ENCODE measurements at places on chromosomes 7 and 10. TPM values are rescaled to one million over a fixed set of nuclear protein-coding genes. Genes with fewer than 3 reads are reported as not detected.

GRCh38 chr7:102472126-102473041, 6.3 kb downstream of the POLR2J start:
- peaks cover 5% of the 10 kb centered on the region for H3K4me1 ChIP-seq
- DNase-seq, result no peak
- H3K4me3 ChIP-seq, result no peak overlapping the region
- H3K36me3 ChIP-seq, result no peaks in the 10 kb centered on the region
- H3K27me3 ChIP-seq, result no peaks in the 10 kb centered on the region

- peaks cover 2% of the 10 kb centered on the region for H3K36me3 ChIP-seq
- H3K4me1 ChIP-seq, result peaks cover 44% of the 10 kb centered on the region
- peak overlapping the region; percentile 94 for H3K27ac ChIP-seq
- DNase-seq, result no peak
- no peaks in the 10 kb centered on the region for H3K27me3 ChIP-seq
Observed at GRCh38 chr10:33150889-33151288, 183.6 kb downstream of the NRP1 start.

- peak overlapping the region; percentile 29 for H3K27ac ChIP-seq
- no peaks in the 10 kb centered on the region for H3K27me3 ChIP-seq
- no peak for DNase-seq
- no peaks in the 10 kb centered on the region for H3K36me3 ChIP-seq
- H3K4me1 ChIP-seq, result peaks cover 55% of the 10 kb centered on the region
Observed at GRCh38 chr7:139753693-139754111, 24.1 kb downstream of the HIPK2 start.

GRCh38 chr7:141609576-141609975, 58.4 kb downstream of the AGK start:
- no peak for DNase-seq
- H3K36me3 ChIP-seq, result peaks cover 14% of the 10 kb centered on the region
- no peak overlapping the region for H3K27ac ChIP-seq
- H3K4me1 ChIP-seq, result no peaks in the 10 kb centered on the region
- H3K27me3 ChIP-seq, result no peaks in the 10 kb centered on the region

GRCh38 chr7:116211913-116212596, 1.7 kb downstream of the TES start:
- H3K36me3 ChIP-seq, result no peaks in the 10 kb centered on the region
- H3K4me3 ChIP-seq, result peak overlapping the region; percentile 93
- no peaks in the 10 kb centered on the region for H3K27me3 ChIP-seq
- DNase-seq, result no peak
- H3K27ac ChIP-seq, result peak overlapping the region; percentile 98

GRCh38 chr10:115851695-115852094, 421.3 kb downstream of the GFRA1 start:
- H3K36me3 ChIP-seq, result no peaks in the 10 kb centered on the region
- no peak overlapping the region for H3K4me3 ChIP-seq
- DNase-seq, result no peak
- no peaks in the 10 kb centered on the region for H3K27me3 ChIP-seq
- H3K4me1 ChIP-seq, result no peaks in the 10 kb centered on the region

GRCh38 chr7:55409482-55410225, 44.5 kb downstream of the LANCL2 start:
- no peaks in the 10 kb centered on the region for H3K27me3 ChIP-seq
- no peaks in the 10 kb centered on the region for H3K4me1 ChIP-seq
- no peak overlapping the region for H3K27ac ChIP-seq
- no peak overlapping the region for H3K4me3 ChIP-seq
- peaks cover 2% of the 10 kb centered on the region for H3K36me3 ChIP-seq

GRCh38 chr10:26829810-26830515, 30.8 kb downstream of the ABI1 start:
- H3K4me3 ChIP-seq, result no peak overlapping the region
- H3K27ac ChIP-seq, result no peak overlapping the region
- H3K27me3 ChIP-seq, result no peaks in the 10 kb centered on the region
- H3K36me3 ChIP-seq, result peaks cover 2% of the 10 kb centered on the region

GRCh38 chr10:122663516-122664130, 36.0 kb downstream of the C10orf120 start:
- no peaks in the 10 kb centered on the region for H3K4me1 ChIP-seq
- peaks cover 73% of the 10 kb centered on the region for H3K27me3 ChIP-seq
- H3K36me3 ChIP-seq, result no peaks in the 10 kb centered on the region
- no peak overlapping the region for H3K4me3 ChIP-seq
- no peak overlapping the region for H3K27ac ChIP-seq

DNA sequence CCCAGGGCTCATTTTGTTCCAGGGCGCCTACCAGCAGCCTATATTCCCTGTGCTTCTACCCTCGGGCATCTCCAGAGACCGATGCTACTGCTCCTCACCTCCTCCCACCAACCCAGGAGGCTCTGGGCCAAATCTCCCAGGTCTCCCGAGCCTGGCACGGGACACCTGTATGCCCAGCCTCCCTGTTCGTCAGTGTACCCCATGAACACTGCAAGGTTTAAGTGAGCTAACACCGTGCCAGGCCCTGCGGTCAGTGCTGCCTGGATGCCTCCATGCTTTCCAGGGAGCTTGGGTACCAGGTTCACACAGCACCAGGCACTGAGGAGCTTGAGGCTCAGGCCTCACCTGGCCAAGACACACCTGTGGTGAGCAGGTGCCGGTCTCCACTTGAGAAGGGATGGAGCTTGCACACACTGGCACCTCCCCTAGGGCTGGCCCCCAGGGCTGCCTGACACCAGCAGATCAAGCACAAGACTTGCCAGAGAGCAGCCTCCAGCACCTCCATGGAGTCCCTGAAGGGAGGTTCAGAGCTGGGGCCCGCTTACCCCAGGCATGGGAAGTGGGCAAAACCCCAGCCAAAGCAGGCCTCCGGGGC, 80.3 kb downstream of the FAM53B start:
- peaks cover 4% of the 10 kb centered on the region for H3K36me3 ChIP-seq
- no peak for DNase-seq
- peak overlapping the region; percentile 98 for H3K27ac ChIP-seq
- H3K4me1 ChIP-seq, result peaks cover 54% of the 10 kb centered on the region
- no peaks in the 10 kb centered on the region for H3K27me3 ChIP-seq

- H3K36me3 ChIP-seq, result no peaks in the 10 kb centered on the region
- H3K4me3 ChIP-seq, result no peak overlapping the region
- DNase-seq, result no peak
- H3K27me3 ChIP-seq, result peaks cover 28% of the 10 kb centered on the region
- H3K4me1 ChIP-seq, result no peaks in the 10 kb centered on the region
Observed at GRCh38 chr7:129176916-129177710, 11.3 kb upstream of the SMO start.

GRCh38 chr10:121702351-121703320, 104.4 kb upstream of the FGFR2 start:
- H3K4me1 ChIP-seq, result no peaks in the 10 kb centered on the region
- H3K27ac ChIP-seq, result no peak overlapping the region
- no peaks in the 10 kb centered on the region for H3K36me3 ChIP-seq
- no peak for DNase-seq
- H3K27me3 ChIP-seq, result peaks cover 33% of the 10 kb centered on the region

DNA sequence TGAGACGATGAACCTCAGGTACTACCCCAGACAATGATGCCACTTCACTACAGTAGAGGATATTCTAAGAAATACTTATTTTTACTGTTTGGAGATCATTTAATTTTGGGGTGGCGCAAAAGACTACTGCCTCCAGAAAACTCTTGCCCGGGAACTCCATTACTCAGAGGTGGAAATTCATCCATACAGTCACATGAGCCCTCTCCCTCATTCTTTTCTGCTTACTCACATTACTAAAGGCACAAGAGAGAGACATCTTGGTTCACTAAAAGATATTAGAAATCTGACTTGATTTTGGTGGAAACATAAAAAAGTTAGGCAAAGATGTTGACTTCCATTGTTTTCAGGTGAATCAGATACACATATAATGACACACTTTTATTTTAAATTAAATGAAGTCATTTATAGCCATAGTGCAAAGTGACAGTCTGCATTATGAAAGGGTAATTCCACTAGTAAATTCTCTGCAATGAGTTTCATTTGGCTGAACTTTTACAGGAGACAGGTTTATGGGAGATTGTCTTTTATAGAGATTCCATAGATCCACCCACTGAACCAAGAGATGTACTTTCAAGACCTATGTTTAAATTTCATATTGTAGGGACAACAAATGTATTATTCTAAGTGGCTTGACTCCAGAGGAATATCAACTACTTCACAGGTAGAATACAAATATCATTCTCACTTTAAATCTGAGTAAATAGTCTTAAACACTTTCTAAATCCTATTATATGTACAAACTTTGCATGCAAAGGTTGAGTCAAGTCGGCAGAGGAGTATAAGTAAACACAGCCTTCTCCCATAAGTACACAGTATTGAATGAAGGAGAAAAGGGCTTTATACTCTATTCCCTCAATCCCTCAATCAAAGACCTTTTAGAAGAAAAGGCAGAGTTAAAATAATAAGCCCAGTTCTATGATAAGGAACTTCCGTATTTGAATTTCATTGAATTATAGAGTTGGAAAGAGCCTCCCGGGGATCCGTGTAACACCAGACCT, 18.8 kb downstream of the NEBL start:
- H3K4me3 ChIP-seq, result no peak overlapping the region
- H3K27ac ChIP-seq, result no peak overlapping the region
- no peaks in the 10 kb centered on the region for H3K4me1 ChIP-seq
- H3K27me3 ChIP-seq, result no peaks in the 10 kb centered on the region
- H3K36me3 ChIP-seq, result no peaks in the 10 kb centered on the region
- DNase-seq, result no peak

GRCh38 chr10:22246680-22247391, 29.0 kb upstream of the EBLN1 start:
- DNase-seq, result no peak
- H3K36me3 ChIP-seq, result peaks cover 2% of the 10 kb centered on the region
- H3K4me1 ChIP-seq, result peaks cover 17% of the 10 kb centered on the region
- H3K27me3 ChIP-seq, result no peaks in the 10 kb centered on the region

- no peak for DNase-seq
- peaks cover 2% of the 10 kb centered on the region for H3K36me3 ChIP-seq
- H3K27ac ChIP-seq, result no peak overlapping the region
- H3K4me3 ChIP-seq, result no peak overlapping the region
- H3K27me3 ChIP-seq, result peaks cover 21% of the 10 kb centered on the region
Observed at GRCh38 chr7:104820836-104821535, 193.0 kb upstream of the KMT2E start.

MALRD1 gene
- total RNA-seq, result not detected

JAZF1 gene
- 13.4 TPM for total RNA-seq

GRCh38 chr7:74572301-74572979, 85.1 kb upstream of the GTF2I start:
- H3K27ac ChIP-seq, result peak overlapping the region; percentile 98
- H3K4me3 ChIP-seq, result peak overlapping the region; percentile 2
- peaks cover 42% of the 10 kb centered on the region for H3K4me1 ChIP-seq
- H3K36me3 ChIP-seq, result peaks cover 3% of the 10 kb centered on the region
- no peaks in the 10 kb centered on the region for H3K27me3 ChIP-seq
- DNase-seq, result no peak

NAT16 gene
- total RNA-seq, result not detected

DNA sequence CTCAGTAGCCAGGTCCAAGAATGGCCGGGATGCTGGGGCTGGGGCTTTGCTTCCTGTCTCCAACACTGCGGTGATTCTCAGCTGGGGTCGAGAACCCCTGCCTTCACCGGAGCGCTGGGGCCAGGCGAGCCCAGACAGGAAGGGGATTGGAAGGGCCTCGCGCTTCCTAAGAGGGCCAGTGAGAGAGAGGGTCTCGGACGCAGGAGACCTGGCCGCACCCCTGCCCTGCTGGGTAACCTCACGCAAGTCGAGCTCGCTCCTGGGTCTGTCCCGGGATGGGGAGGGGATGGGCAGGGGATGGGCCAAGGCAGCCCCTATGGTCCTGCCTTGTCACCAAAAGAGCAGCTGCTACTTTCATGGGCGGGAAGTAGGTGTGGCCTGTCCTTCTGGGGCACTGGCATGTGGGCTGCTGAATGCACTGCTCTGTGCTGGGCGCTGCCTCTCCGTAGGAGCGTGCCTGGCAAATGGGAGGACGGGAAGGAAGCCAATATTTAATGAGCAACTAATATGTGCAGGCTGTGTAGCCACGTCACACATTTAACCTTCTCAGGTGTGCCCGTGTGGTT, 20.0 kb downstream of the KCNK18 start:
- no peaks in the 10 kb centered on the region for H3K4me1 ChIP-seq
- no peaks in the 10 kb centered on the region for H3K36me3 ChIP-seq
- H3K27ac ChIP-seq, result peak overlapping the region; percentile 24

CPN1 gene
- not detected for total RNA-seq

- no peaks in the 10 kb centered on the region for H3K36me3 ChIP-seq
- DNase-seq, result no peak
- peaks cover 13% of the 10 kb centered on the region for H3K27me3 ChIP-seq
Observed at GRCh38 chr10:13847201-13847631, 260.5 kb downstream of the PRPF18 start.

GRCh38 chr10:44470784-44471183, 85.9 kb upstream of the CXCL12 start:
- H3K4me3 ChIP-seq, result no peak overlapping the region
- no peaks in the 10 kb centered on the region for H3K4me1 ChIP-seq
- no peak overlapping the region for H3K27ac ChIP-seq
- no peak for DNase-seq
- peaks cover 2% of the 10 kb centered on the region for H3K36me3 ChIP-seq

PPP1R17 gene
- total RNA-seq, result not detected

DNA sequence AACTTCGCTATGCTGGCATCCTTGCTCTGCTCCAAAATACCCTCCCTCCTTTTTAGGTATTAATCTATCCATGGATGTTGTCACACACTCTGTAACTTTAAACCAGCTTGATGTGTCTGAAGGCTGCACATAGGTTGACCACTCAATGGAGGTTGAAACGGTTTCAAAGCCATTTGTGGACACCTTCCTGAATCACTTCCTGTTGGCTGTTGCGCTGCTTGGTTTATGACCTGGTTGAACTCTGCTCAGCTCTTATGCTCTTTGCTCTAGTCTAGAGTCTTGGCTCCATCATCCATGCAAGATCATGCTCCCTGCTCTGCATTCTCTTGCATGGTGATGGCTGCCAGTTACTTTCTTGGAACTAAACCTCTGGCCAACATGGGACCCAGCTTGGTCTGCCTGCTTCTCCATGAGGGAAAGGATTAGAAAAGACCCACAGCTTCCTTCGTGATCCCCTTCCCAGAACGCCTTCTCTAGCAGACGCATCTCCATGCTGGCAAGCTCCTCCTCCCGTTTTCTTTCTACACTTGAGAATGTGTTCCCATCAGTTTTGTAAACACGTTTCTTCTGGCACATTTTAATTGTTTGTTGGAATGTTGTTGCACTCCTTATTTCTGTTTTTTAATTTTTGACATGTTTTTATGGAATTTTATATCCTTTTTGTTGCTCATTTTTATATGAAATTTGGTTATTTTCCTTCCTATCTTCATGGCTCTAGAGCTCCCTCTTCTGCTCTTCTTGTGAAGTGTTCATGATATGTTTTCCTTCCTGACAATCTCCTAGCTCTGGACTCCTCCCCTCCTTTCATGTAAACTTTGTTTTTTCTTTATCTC, 149.8 kb downstream of the XPNPEP1 start:
- H3K4me3 ChIP-seq, result no peak overlapping the region
- H3K4me1 ChIP-seq, result no peaks in the 10 kb centered on the region
- H3K27me3 ChIP-seq, result peaks cover 18% of the 10 kb centered on the region
- H3K27ac ChIP-seq, result no peak overlapping the region

- no peak overlapping the region for H3K27ac ChIP-seq
- peaks cover 37% of the 10 kb centered on the region for H3K27me3 ChIP-seq
- no peak overlapping the region for H3K4me3 ChIP-seq
- no peak for DNase-seq
- H3K4me1 ChIP-seq, result peaks cover 5% of the 10 kb centered on the region
- no peaks in the 10 kb centered on the region for H3K36me3 ChIP-seq
Observed at GRCh38 chr7:26853788-26854393, 10.5 kb downstream of the SKAP2 start.

FXYD4 gene
- not detected for total RNA-seq

NKX2-3 gene
- not detected for total RNA-seq

GRCh38 chr10:77315496-77316129, 322.0 kb downstream of the KCNMA1 start:
- H3K36me3 ChIP-seq, result no peaks in the 10 kb centered on the region
- no peaks in the 10 kb centered on the region for H3K27me3 ChIP-seq
- no peak for DNase-seq
- H3K27ac ChIP-seq, result no peak overlapping the region
